Midbrain (tissue), 1 donor: ENCODE measurements at places on chromosomes 11 and 22.

GRCh38 chr11:70050243-70050642 lies 27.9 kb upstream of the ANO1 start:
- no peak for DNase-seq

GRCh38 chr22:30743257-30744020 lies 48.8 kb downstream of the OSBP2 start:
- DNase-seq, result no peak

GRCh38 chr11:7307836-7308235 lies 56.1 kb downstream of the SYT9 start:
- DNase-seq, result no peak

DNA sequence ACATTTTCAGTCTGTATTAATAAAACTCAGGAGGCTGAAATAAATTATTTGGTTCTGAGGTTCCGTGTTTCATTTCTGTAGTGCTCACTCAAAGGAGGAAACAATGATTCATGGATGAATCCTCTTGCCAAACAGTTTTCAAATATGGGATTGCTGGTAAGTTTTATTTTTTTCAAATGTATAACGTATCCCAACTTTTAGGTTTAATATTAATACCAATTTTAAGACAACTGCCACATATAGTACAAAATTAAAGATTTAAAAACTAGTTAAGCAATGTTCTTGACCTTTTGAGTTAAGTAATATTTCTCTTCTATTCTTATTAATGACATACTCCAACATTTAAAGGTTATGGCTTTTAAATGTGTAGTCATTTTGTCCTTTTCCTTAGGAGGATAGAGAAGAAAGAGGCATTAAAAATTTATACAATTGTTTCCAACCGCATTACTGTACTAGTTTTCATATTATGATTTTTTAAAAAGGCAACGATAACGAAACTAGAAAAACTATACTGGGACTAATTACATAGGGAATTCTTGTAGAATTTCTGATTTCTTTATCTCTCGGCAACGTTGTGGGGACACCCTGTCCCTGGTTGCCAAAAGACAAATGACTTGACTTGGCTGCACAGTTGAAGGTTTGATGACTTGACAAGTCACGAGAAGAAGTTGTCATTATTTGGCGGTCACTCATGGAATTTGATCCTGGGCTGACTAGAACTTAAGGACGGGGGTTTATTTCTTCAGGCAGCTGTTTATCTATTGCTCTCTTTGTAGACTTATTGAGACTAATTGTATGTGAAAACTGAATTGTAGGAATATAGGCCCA lies 69.1 kb upstream of the ADSL start:
- no peak for DNase-seq

GRCh38 chr11:6497069-6497839 lies at the start of gene DNHD1:
Gene DNHD1, plus strand, starts transcription at chr11:6497280. Its CDS starts 936 bp downstream, at chr11:6498216.
- no peak for DNase-seq

- no peak for DNase-seq
These were observed 582 bp upstream of the SHANK3 start for GRCh38 chr22:50672041-50672440.

DNA sequence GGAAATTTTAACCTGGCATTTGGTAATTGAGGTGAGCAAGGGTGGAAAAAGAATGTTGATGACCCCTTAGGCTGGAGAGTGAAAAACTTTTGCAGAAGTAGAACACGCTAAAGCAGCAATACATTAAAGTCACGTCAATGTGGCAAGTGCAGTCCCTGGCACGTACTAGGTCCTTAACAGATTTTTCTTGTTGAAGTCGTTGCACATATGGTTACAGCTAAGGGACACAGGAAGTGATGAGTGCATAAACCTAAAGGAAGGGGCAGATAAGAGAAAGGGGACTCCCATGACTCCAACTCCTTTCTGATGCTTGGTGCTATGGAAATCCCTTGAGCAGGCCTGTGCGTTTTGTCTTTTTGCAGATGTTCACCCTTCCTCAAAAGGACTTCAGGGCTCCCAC lies 1.2 kb downstream of the ACCS start:
- DNase-seq, result no peak

DNA sequence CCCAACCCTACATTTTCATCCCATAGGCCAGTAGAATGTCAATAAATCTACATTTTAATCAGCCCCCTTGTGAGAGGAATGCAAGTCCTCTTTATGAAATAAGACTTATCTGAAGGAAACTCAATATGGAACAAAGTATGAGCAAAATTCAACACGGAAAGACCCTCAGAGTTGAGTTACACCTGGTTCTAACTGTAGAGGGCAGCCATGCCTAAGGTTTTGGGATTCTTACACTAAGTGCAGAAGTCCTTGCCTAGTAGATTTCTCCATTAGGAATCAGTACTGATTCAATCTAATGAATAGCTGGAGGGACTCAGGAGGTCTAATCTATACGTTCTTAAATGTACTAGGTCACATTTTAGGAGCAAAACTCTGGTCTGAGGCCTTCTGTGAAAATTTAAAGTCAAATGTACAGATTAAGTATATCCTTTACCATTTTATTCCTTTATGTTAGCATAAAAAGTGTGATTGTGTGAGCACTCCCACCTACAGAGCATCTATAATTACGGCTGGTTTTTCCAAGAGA lies 904.5 kb downstream of the DLG2 start:
- DNase-seq, result no peak

GRCh38 chr11:95337175-95337957 lies 106.4 kb upstream of the SESN3 start:
- peak; percentile 79 for DNase-seq

- DNase-seq, result no peak
These were observed 176.6 kb downstream of the GRIK4 start for GRCh38 chr11:120688163-120688562.

GRCh38 chr11:126329644-126330211 lies 25.8 kb upstream of the ST3GAL4 start:
- DNase-seq, result no peak

- DNase-seq, result peak; percentile 74
These were observed 1.1 kb upstream of the CHRM4 start for GRCh38 chr11:46392421-46393230.

DNA sequence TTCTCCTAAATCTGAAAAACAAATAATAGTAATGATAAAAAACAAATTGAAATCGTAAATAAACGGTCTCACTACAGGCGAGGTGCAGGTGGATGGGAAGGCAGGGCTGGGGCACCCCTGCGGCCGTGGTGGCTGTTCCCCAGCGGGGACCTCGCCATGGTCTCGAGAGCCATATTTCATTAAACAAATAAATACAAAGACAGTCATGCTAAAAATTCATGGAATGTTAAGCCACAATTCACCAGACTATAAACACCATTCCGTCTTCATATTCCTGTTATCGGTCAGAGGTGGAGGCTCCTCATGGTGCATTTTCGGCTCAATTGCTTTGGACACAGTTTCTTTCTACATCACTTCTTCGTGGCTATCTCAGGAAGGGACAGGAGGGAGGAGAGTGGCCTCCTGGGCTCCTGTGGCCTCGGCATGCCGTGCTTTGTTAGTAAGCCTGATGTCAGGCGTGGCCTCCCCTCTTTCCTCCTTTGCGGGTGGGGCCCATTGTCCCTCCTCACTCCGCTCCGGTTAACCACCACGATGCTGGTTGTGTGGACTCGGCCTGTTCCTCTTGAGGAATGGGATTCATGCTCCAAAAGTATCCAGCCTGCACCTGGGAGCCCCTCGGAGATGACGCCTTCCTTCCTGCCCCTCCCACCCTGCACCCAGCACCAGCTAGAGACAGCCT lies 16.1 kb upstream of the BRSK2 start:
- no peak for DNase-seq

DNA sequence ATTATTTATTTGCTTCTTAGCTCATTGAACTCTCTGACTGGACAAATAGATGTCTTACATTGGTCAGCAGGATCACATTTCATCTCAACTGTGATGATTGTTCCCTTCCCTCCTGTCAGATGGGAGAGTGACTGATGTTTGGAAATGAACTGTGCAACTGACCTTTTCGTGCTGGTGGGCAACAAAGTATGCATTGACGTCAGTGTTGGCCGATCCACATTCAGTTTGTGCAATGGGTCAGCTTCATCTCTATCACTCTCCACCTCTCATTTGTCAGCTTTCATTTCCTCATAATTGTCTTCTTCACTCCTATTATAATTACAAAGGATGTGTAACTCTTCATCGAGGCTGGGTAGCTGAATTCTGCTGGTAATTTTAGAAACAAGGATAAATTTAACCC lies 71.3 kb downstream of the PPP2R1B start:
- no peak for DNase-seq

GRCh38 chr11:109422870-109423465 lies 978 bp downstream of the C11orf87 start:
- DNase-seq, result no peak

DNA sequence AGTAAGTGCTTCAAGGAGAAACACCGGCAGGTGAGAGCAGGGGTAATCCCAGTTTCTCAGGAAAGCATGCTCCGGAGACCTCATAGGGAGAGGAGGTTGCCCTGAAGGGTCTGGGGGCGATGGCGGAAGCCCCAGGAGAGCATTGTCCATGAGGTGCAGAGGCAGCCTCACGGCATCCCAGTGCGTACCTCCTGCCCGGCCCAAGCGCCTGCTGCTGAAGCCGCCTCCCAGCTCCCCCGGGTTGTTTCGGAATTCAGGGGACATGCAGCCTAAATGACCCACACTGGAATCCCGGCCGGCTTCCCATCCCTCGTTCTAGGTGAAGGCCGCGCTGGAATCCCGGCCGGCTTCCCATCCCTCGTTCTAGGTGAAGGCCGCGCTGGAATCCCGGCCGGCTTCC lies 2.7 kb downstream of the ZBED4 start:
- DNase-seq, result no peak

DNA sequence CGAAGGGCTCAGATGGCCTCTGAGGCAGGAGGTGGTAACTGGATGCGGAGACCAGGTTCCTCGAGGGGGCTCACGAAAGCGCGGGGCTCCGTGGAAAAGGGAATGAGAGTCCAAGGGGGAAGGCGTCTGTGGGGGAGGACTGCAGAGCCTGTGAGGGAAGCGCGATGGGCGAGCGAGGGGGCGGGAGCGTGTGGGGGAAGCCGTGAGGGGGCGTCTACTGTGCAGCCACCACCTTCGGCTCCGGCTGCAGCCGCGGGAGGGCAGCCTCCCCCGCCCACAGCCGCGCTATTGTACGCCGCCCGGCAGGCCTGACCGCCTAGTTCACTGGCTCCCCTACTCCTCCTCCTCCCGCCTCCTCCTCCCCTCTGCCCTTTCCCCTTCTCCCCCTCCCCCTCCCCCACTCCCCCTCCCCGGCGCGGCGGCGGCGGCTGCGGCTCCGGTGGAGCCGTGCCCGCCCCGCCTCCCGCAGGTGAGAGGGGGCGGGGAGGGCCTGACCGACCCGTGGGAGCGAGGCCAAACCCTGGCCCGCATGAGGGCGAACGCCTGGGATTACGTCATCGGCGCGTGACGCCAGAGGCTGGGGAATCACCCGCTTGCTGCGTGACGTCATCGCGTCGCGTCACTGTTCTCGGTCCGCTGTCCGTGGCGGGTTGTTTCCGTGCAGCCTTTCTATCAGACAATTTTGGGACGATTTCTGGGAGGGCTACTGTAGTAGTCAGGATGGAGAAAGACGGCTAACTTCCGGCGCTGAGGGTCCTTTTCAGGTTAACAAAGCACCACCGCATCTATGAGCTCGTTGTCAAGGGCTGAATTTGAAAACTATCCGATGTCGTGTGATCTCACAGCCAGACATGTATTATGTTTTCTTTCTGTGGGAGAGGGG lies at the start of gene PAK1:
PAK1 (minus strand) TSS at position 294 of the 883 bp plus-strand sequence. CDS start 81,574 bp downstream, outside the sequence.
- DNase-seq, result peak; percentile 61

- peak; percentile 86 for DNase-seq
These were observed 19.6 kb downstream of the C22orf23 start for GRCh38 chr22:37933711-37934376.

DNA sequence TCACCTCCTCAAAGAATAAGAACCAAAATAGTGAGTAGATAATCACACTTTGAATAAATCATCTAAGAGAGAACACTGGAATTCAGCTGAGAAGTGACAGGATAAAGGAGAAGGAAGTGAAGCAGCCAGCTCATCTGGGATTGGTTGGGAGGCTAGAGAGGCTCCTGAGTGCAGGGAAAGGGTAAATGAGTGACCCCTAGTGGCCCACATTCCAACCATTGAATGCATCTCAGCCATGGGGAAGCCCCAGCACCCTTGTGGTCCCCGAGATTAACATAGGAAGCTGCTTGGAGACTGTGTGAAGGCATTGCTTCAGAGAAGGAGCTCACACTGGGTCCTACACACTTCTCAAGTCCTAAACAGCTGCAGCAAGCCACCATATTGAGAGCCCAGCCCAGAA lies 82.3 kb downstream of the JRKL start:
- DNase-seq, result no peak

GRCh38 chr11:29343465-29344333 lies 673.1 kb downstream of the KCNA4 start:
- DNase-seq, result peak; percentile 47

DNA sequence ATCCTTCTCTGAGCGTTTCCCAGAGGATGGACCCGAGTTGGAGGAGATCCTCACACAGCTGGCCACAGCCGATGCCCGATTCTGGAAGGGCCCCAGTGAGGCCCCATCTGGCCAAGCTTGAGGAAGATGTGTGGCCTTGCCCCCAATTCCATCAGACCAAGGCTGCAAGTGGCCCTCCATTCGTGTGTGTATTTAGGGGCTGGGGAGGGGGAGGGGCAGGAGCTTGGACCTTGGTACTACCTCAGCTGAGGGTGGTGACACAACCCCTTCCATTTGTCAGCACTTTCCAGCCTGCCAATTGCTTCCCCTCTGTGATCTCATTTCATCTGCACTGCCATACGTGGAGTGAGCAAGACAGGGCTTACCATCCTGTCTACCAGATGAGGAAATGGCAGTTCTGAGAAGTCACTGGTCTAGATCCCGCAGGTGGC lies 1.3 kb upstream of the BBS1 start:
- DNase-seq, result no peak

- no peak for DNase-seq
These were observed 45.6 kb downstream of the CD82 start for GRCh38 chr11:44611088-44611487.

GRCh38 chr11:46663277-46663940 lies 37.0 kb downstream of the ARHGAP1 start:
- DNase-seq, result no peak

GRCh38 chr11:119763071-119763728 lies 34.2 kb upstream of the NECTIN1 start:
- no peak for DNase-seq
